ENCODE measurements at places on chromosomes 5 and 9.

DNA sequence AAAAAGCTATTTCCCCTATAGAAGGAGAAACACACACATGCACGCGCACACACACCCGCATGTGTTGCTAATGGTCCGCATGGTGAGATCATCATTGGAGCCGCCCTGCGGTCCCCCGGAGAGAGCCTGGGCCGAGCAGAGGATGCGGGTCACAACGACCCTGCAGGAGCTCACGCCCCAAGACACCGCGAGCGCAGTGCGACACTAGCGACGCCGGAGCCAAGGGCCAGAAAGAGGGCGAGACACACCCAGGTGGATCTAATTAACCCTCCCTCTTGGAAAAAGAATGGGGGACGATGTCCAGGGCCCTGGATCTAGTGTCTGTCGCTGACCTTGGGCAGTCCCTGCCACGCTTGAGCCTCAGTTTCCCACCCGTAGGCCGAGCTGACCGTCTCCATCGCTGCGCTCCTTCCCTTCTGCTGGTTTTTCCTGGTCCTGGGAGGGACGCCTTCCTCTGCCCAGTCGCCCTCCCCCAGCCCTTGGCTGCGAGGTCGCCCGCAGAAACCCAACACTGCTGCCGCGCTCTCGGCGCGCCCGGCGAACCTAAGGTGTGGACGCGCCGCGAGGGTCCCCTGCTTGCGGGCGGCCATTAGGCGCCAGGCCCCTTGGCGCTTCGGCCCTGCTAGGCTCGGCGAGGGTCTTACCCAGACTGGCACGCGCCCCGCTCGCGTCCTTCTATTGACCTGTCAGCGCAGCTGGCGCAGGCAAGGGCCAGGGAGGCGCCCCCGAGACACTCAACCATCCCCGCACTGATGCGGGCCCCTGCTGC, 47.5 kb upstream of the RNF20 start:
- no peak for DNase-seq

- DNase-seq = no peak
Measured at GRCh38 chr9:86827893-86828292, 119.4 kb downstream of the GAS1 start.

DNA sequence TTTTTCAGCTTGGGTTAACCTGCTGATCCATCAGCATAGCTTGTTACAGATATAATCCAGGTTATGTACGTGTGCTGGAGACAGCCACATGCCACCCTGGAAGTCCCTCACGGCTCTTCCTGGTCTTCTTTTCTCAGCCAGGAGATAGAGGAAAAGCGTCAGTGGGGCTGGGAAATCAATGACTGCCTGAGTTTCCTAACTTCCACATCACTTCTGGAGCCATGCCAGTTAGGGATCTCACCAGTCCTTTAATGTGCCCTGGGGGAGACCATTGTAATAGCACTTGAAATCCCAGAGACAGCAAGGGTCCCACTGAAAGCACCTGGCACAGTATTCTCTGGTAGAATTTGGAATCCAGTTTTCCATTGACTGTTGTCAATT, 29.2 kb downstream of the ANXA2R start:
- no peak for DNase-seq

DNA sequence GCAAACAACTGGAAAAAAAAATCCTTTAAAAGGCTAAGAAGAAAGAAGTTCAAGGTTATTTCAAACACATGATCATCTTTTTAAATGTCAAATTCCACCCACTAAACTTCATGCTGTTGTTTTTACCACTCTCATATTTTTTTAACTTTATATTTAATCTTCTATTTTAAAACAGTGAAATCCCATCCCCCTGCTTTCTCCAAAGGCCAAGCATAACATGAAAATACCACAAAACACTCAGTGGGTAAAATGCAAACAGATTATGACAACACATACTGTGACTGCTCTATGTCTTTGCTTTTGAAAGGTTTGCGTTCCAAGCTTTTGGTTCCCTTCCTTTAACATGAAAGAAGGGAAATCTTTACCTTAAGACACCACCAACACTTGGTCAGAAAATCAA, 127.6 kb downstream of the SNCAIP start:
- no peak for DNase-seq

DNA sequence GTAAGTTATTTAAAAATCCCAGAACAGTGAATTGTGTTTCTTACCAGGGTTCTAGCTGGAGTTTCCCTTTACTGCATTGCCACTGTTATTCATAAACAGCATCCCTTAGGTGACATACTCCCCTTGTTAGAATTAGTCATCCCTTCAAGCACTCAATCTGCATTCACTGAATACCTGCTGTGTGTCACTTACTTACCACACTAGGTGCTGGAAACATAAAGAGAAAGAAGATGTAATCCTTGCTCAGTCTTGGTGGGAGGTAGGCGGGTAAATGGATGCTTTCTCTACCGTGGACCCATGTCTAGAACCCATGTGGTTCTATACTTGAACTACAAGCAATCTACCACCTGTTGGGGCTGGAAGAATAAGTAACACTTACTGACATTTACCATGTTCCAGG, 371.6 kb downstream of the KDM4C start:
- DNase-seq = peak; percentile 51
